ENCODE measurements at places on chromosomes 5 and 9.

- DNase-seq = no peak
These were observed 42.5 kb upstream of the RASGRF2 start for GRCh38 chr5:80917631-80918030.

GRCh38 chr5:14930486-14930885 lies 58.9 kb upstream of the ANKH start:
- DNase-seq = no peak

GRCh38 chr5:154461531-154461930 lies 15.7 kb downstream of the SAP30L start:
- no peak for DNase-seq

GRCh38 chr5:167696558-167697314 lies 594.7 kb upstream of the WWC1 start:
- DNase-seq = no peak

- no peak for DNase-seq
These were observed 193.4 kb downstream of the ARRDC3 start for GRCh38 chr5:91189480-91190313.

- DNase-seq = no peak
These were observed 51.9 kb upstream of the SNAPC3 start for GRCh38 chr9:15370466-15371447.

GRCh38 chr5:64207978-64208377 lies 42.3 kb downstream of the RNF180 start:
- DNase-seq = no peak

GRCh38 chr5:134437847-134438581 lies 26.3 kb upstream of the CDKN2AIPNL start:
- DNase-seq = no peak

- DNase-seq = no peak
These were observed 51.6 kb upstream of the SARDH start for GRCh38 chr9:133789778-133790177.

DNA sequence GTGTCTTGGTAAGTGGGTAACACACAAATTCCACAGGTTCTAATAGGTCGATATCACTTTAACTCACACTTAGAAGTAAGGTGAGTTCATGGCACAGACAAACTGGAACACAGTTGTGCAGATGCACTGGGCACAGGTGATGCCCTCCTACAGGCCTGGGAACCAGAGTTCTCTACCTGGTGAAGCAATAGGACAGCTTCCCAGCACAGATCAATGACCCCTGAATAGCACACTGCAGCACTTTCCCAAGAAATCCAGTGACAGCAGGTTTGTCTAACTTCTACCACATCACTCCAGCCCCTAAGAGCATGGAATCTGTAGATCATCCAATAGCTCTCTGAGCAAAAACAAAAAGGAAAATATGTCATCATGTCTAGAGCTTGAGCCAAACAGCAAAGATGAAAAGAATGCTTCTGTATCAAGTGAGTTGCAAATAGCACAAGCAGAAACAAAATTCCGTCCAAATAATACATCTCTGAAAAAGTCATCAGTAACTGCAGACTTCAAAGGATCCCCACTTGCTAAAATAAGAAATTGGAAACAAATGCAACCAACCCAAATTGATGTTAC lies 33.5 kb downstream of the MOCS2 start:
- no peak for DNase-seq

GRCh38 chr9:100346836-100347235 lies 5.9 kb downstream of the TEX10 start:
- DNase-seq = no peak
